Smooth muscle cell of the umbilical artery (primary cell): ENCODE measurements at places on chromosomes 1 and 21. TPM values are rescaled to one million over a fixed set of nuclear protein-coding genes. Genes with fewer than 3 reads are reported as not detected.

The LCE1C gene
- total RNA-seq, result not detected in 2 replicates

The ACTL8 gene
- under 0.01 TPM in 1 of 2 replicates, not detected in the other for total RNA-seq

The FAM110D gene
- not detected in 2 replicates for total RNA-seq

The LRRC53 gene
- not detected in 2 replicates for total RNA-seq

The RBBP4 gene
- total RNA-seq, result 113 and 139 TPM in 2 replicates

The CD160 gene
- total RNA-seq, result not detected in 2 replicates

The FCGR2B gene
- not detected in 2 replicates for total RNA-seq

The HMGB4 gene
- total RNA-seq, result not detected in 2 replicates

The SLC35F3 gene
- 0.09 and 0.30 TPM in 2 replicates for total RNA-seq

The FTCD gene
- total RNA-seq, result 0.30 and 0.51 TPM in 2 replicates

The CRNN gene
- total RNA-seq, result not detected in 2 replicates

The PIAS3 gene
- total RNA-seq, result 7.4 and 17.6 TPM in 2 replicates

The SPRR2G gene
- not detected in 2 replicates for total RNA-seq
